ENCODE measurements at places on chromosomes 1 and 21. TPM values are rescaled to one million over a fixed set of nuclear protein-coding genes. Genes with fewer than 3 reads are reported as not detected.

DNA sequence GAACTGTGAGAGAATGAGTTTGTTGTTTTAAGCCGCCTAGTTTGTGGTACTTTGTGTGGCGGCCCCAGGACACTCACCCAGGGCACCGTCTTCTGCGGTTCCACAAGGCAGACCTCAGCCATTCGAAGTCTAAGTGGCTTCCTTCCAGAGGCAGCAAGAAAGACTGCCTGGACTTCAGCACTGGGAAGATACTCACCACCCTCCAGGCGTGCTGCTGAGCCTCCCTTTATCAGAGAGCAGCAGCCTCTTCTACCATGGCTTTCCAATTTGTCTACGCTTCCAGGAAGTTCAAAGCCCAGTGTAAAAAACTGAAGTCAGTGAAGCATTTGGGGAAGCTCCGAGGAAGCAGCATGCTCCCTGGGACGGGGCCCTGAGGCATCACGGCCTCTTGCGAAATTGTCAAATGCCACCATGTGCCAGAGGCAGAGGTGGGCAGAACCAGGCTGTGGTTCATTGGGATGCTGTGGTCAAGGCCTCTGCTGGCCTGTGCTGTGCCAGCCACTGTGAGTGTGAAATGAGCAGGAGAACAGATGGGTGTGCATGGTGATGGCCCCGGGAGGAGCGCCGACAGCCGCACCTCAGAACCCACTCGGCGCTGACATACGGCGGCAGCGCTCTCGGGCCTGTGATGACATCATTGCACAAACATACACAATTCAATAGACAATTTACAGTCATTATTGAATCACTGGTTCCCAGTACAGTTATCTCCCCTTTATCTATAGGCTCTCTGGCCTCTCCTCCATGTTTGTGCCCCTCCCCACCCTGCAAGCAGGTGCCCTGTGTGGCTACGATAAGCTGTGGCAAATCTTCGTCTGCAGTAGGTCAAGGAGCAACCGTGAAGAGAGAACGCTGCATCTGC, 110.4 kb downstream of the PDE9A start:
- no peak overlapping the region for H3K27ac ChIP-seq
- H3K4me1 ChIP-seq = no peaks in the 10 kb centered on the region
- no peak for DNase-seq
- H3K27me3 ChIP-seq = no peaks in the 10 kb centered on the region

DNA sequence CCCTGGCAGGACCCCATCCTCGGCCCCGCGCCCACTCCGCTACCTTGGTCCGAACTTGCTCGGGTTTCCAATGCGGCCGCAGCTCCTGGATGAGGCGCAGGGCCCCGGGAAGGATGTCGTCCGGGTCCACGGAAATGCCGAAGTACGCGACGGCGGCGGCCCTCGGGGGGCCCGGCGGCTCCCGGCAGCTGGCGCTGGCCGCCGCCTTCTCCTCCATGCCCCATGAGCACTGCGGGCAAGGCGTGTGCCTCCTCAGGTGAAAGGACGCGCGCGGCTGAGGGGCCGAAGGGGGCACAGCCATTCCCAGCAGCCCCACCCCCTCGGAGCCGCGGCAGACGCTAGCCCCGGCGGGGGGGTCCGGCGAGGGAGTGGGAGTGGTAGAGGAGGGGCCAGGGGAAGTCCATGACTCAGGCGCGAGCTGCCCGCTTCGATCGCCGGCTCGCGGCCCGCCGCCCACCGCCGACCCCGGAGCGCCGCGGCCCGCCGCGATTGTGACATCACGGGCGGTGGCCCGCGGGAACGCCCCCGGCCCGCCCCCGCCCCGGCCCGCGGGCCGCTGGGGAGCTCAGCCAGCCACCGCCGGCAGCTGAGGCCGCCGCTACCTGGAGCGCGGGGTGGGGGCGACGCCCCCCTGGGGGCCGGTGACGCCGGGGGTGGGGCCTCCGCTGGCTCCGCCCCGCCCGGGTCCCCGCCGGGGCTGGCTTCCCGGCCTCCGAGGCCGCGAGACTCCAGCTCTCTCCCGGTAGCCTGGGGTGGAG, at the start of gene ETNK2:
Gene ETNK2, minus strand, starts transcription at position 493 of the 758 bp plus-strand sequence. Its CDS starts 192 bp downstream, at position 301.
- peak; percentile 80 for DNase-seq
- no peaks in the 10 kb centered on the region for H3K27me3 ChIP-seq
- H3K36me3 ChIP-seq = no peaks in the 10 kb centered on the region
- no peaks in the 10 kb centered on the region for H3K4me1 ChIP-seq
- H3K4me3 ChIP-seq = peak within 1 kb of the TSS; percentile 61

GRCh38 chr1:30270461-30270860, 452.9 kb downstream of the MATN1 start:
- H3K4me3 ChIP-seq = no peak overlapping the region
- H3K4me1 ChIP-seq = no peaks in the 10 kb centered on the region
- no peak overlapping the region for H3K27ac ChIP-seq
- H3K36me3 ChIP-seq = no peaks in the 10 kb centered on the region

The TPTE gene
- total RNA-seq = not detected

DNA sequence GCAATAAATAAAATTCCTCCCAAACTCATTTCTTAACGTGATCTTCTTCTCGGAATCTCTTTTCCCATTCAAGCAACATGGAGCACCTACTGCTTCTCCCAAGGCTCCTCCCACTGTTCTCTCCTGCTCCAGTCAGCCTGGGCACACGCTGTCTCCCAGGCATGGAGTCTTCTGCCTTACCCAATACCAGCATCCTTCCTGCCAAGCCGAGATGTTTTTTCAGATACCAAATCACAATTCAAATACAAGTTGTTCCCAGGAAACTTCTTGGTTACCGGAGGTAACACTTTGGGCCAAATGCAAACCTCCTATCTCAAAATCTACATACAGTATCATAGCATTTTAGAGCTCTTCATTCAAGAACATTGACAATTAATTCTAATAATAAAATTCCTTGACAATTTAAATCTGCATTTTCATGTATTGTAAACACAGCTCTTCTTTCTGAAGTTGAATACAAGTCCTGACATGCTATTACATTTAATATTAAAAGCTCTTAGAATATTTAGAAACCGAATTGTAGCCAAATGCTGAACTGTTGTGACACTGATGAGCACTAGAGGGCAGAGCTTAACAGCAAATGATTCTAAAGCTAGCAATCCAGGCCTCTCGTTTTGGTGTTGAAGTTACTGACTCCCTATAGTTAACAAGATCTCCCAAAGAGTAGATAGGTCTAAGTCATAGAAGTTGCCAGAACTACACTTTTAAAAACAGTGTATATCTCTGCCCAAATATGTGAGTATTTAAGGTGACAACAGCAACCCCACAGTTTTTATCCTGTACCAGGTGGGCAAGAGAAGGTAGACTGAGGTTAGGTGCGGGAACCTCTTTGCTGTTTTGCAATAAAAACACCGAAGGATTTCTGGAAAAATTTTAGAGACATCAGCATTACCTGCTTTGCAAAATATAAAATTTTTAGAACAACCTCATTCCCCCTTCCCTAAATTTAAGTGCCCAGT, 52.3 kb downstream of the BCAR3 start:
- no peak overlapping the region for H3K27ac ChIP-seq
- no peaks in the 10 kb centered on the region for H3K4me1 ChIP-seq
- no peaks in the 10 kb centered on the region for H3K27me3 ChIP-seq
- DNase-seq = peak; percentile 57
- H3K4me3 ChIP-seq = no peak overlapping the region

DNA sequence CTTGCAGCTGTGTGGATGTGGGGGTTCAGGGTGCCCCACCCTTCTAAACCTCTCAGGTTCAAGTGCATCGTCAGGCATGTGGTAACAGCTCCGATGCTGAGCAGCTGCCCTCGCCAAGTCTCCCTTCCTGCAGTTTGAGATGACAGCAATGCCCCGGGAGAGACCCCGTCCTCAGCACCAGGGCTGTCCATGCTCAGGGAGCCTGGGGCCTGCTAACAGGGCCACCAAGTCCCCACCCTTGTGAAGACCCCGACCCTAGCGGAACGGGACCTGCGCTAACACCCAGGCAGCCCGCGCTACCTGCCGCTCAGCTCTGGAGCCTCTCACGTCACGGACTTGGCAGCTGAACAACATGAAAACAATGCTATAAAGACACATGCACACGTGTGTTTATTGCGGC, 159.2 kb upstream of the C1orf174 start:
- no peaks in the 10 kb centered on the region for H3K4me1 ChIP-seq
- no peaks in the 10 kb centered on the region for H3K27me3 ChIP-seq
- H3K36me3 ChIP-seq = no peaks in the 10 kb centered on the region
- no peak overlapping the region for H3K27ac ChIP-seq
- no peak overlapping the region for H3K4me3 ChIP-seq

DNA sequence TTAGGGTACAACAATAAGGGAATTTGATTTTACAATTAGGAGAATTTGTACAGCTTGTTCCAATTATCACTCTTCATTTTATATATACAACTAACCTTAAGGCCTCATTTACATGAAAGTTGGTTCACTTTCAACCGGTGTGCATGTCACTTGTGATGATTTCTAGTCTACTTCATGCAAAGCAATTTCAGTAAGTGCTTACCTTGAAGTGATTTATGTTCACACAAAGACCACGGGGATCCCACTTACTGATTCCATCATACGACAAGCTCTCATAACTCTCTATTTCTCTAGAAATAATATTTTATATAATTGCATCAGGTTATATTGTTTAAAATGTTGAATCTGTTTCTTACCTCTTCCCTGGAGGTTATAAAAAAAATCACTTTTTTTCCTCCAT, 100.3 kb upstream of the CHODL start:
- H3K4me3 ChIP-seq = no peak overlapping the region
- H3K27me3 ChIP-seq = no peaks in the 10 kb centered on the region
- no peaks in the 10 kb centered on the region for H3K36me3 ChIP-seq
- no peak overlapping the region for H3K27ac ChIP-seq

DNA sequence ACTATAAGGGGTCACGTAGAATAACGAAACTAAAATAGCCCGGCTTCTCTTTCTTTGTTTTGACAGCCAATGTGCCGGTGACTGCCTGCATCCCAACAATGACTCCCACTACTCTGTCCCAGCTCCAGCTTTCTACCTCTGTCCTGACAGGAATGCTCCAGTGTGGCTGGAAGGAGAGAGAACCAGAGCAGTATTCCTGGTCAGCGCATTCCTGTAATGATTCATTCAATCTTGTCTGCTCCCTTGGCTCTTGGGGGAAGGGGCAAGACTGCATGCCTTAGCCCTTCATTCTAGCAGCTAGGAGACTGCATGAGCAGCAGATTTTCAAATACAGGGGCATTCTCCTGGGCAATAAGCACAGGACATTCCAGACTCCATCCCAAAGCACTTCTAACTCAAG, 132.1 kb upstream of the PRMT6 start:
- H3K27me3 ChIP-seq = no peaks in the 10 kb centered on the region
- DNase-seq = no peak
- no peak overlapping the region for H3K27ac ChIP-seq
- H3K36me3 ChIP-seq = no peaks in the 10 kb centered on the region
- no peak overlapping the region for H3K4me3 ChIP-seq

GRCh38 chr1:188386161-188386560, 1557.4 kb downstream of the PLA2G4A start:
- no peak overlapping the region for H3K27ac ChIP-seq
- H3K27me3 ChIP-seq = no peaks in the 10 kb centered on the region
- no peaks in the 10 kb centered on the region for H3K4me1 ChIP-seq
- H3K36me3 ChIP-seq = no peaks in the 10 kb centered on the region
- no peak overlapping the region for H3K4me3 ChIP-seq
- no peak for DNase-seq

Measured in uterus (tissue), 4 donors.